ENCODE measurements at places on chromosomes 2 and 18.

DNA sequence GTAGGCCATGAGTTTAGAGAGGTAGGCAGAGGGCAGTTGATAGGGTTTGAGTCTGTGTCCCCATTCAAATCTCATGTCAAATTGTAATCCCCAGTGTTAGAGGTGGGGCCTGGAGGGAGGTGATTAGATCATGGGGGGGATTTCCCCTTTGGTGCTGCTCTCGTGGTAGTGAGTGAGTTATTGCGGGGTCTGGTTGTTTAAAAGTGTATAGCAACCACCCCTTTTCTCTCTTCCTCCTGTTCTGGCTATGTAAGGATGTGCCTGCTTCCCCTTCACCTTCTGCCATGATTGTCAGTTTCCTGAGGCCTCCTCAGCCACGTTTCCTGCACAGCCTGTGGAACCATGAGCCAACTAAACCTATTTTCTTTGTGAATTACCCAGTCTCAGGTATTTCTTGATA, 25.5 kb downstream of the MARCHF4 start:
- peak; percentile 36 for DNase-seq

- DNase-seq, result no peak
These were observed 2.0 kb downstream of the ETAA1 start for GRCh38 chr2:67399144-67399543.

GRCh38 chr2:172673056-172673683, 62.5 kb upstream of the RAPGEF4 start:
- DNase-seq, result no peak

DNA sequence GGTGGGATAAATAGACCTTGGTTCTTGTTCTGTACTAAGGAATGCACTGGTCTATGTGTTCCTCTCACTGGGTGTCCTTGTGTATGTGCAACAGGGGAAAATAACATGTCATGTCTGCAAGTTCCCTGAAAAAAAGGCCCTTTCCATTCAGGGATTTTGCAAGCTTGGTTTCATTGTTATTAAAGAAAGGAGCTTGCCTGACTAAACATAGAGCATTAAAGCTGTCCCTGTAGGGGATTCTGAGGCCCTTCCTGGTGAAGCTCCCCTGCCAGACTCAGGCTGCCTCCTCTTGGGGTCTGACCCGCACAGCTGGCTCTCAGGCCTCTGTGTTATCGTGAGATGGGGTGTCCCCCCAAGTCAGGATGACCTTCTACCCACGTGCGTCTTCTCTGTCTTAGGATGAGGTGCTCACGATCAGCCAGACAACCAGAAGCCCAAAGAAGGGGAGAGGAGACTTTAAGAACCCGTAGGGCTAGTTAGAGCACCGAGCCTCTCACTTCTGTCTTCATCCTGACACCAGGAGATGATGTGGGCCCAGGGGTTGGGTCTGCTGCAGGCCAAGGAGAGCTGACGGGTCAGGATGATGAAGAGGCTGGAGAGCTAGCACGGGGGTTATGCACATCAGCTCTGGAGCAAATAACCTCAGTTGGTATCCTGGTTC, 21.2 kb downstream of the CAPG start:
- no peak for DNase-seq

GRCh38 chr2:223994562-223995162, 37.4 kb downstream of the MRPL44 start:
- no peak for DNase-seq

DNA sequence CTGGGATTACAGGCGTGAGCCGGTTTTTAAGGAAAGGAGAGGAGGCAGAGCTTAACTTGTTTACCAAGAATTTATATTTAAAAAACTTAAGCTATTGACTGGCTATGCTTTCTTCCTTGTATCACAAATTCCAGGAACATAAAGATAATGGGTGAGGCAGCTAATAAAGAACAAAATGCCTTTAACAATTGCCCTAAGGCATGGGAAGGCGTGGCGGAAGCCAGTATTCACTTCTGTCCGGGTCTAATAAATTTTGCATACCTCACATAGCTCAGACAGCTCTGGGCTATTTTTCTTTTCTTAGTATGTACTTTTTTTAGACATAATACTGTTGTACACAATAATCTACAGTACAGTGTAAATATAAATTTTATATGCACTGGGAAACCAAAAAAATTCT, 1.0 kb upstream of the LDAH start:
- no peak for DNase-seq

GRCh38 chr2:200373973-200374416, 67.5 kb downstream of the SPATS2L start:
- peak; percentile 39 for DNase-seq

DNA sequence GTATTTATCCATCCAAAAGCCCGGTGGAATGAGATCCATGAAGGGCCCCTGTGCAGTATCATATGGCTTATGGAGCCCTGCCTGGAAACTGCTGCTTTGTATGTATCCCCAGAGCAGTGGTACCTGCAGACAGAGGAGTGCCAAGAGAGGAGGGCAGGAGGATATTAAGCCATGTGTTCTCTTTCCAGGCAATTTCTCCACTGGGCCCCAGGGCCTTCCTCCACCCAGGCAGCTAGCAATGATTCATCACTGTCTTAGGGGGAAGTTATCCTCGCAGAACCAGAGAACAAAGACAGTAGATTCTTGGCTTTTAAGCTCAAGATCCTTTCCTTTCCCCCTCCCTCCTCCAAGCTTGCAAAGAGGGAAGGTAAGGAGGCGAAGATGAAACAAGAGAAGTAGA, 98.1 kb downstream of the LRRC30 start:
- DNase-seq, result no peak

All from stimulated activated CD4-positive, alpha-beta T cell treated with anti-CD3 and anti-CD28 coated beads, Interleukin-15, amount 100 ng/mL, for 24 hours (primary cell).